ENCODE measurements at places on chromosomes 7 and 10. TPM values are rescaled to one million over a fixed set of nuclear protein-coding genes. Genes with fewer than 3 reads are reported as not detected.

The TWIST1 gene
- 0.19 TPM for total RNA-seq

The TRA2A gene
- 25.9 TPM for total RNA-seq

The NUTM2B gene
- 0.25 TPM for total RNA-seq

The TMEM209 gene
- total RNA-seq, result 10.1 TPM

The FAM25G gene
- not detected for total RNA-seq

The GIMAP4 gene
- 15.6 TPM for total RNA-seq

The RET gene
- total RNA-seq, result 0.33 TPM

The NAT16 gene
- not detected for total RNA-seq

The JCAD gene
- 3.2 TPM for total RNA-seq

The ZNF736 gene
- total RNA-seq, result 8.2 TPM

The NEUROD6 gene
- not detected for total RNA-seq

The PNLIPRP2 gene
- total RNA-seq, result not detected

The SPDYE2B gene
- total RNA-seq, result not detected

The NKX2-3 gene
- 0.09 TPM for total RNA-seq

The GJC3 gene
- 0.09 TPM for total RNA-seq

GRCh38 chr10:119706521-119707278 is 19.1 kb upstream of the INPP5F start:
- DNase-seq, result no peak

- no peak for DNase-seq
Observed at GRCh38 chr7:81460250-81461045, 309.4 kb downstream of the HGF start.

- peak; percentile 30 for DNase-seq
Observed at GRCh38 chr7:30927040-30927439, 15.4 kb downstream of the AQP1 start.

DNA sequence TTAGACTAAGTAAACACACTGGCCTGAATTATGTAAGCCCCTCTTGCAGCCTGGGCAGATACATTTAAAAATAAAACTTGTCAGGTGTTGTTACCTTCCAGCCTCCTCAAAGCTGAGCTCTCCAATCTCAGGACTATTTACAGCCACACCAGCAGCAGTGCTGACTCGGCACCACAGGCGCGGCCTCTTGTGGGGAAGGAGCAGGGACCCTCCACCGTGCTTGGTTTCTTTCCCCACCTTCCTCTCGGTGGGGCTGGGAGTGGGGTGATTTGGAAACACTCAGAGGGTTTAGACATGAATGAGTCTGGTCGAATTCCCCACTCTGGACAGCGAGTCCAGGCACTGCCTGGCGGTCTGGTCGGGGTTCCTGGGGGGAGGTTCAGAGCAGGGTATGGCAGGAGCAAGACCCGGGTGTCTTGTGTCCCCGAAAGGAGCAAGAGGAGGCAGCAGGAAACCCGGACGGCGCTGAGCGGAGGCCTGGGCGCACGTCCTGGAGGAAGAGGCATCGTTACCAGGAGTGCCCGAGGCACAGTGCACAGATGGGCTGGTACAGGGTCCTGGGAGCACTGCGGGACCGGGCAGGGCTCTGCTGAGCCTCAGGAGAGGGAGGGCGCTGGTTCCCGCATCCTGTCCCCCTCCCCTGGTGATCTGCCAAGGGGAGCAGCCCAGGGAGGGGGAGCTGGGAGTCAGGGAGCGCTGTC is 29.2 kb upstream of the CFAP46 start:
- DNase-seq, result no peak

DNA sequence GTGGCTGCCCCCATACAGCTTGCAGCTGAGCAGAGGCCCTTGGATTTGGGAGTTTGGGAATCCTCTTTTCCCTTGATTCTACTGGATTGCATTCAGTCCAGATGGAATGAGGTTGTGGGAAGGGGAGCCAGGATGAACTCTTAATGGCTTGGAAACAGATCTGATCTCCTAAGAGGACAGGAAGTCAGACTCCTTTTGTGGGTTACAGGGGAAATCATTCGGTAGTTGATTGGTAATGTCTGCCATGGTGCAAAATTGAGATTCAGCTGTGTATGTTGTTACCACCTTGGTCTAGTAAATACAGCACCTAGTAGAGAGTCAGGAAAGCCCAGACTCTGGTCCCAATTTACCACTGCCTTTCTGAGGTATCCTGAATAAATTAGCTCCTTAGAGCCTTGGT is 144.2 kb upstream of the TNRC18 start:
- DNase-seq, result no peak

DNA sequence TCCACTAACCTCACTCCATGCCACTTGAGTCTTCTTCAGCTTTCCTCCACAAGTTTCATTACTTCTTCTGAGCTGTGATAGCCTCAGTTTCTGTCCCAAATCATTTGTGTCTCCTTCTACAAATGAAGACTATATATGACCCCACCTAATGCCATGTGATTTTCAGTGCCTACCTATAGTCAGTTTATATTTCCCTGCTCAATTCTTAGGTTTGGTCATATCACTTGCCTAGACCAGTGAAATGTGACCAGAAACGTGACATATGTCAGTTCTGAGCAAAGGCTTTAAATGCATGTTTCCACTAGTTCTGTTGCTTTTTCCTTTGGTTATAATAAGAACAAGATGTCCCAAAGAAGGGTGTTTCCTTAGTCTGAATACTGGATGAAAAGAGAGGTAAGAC is 24.6 kb upstream of the REEP3 start:
- DNase-seq, result no peak

GRCh38 chr10:95262763-95263518 is 27.9 kb downstream of the PDLIM1 start:
- DNase-seq, result no peak

DNA sequence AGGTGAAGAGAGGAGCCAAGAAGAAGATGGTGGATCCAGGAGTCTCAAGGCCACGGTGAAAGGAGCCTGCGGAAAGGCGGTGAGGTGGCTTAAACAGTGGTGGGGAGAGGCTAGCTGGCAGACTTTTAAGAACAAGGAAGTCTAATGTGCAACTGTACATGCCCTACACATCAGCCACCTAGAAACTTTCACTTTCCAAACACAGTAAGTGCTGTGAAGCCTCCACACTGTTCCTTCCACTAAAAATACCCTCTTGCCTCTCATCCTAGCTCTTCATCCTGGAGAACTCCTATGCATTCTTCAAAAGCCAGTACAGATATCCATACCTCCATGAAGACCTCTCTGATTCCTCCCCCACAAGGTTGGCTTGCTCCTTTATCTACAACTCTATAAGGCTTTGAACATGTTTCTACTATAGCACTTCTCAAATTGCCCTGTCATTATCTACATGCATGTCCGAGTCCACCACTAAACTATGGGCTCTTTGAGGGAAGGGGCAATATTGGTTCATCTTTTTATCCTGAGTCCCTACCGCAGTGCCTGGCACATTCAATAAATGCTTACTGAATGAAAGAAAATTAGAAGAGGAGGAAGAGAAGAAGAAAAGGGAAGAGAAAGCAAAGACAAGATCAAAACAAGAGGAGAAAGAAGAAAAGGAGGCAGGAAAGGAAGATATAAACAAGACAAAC is 54.2 kb downstream of the DNAJC12 start:
- DNase-seq, result no peak

DNA sequence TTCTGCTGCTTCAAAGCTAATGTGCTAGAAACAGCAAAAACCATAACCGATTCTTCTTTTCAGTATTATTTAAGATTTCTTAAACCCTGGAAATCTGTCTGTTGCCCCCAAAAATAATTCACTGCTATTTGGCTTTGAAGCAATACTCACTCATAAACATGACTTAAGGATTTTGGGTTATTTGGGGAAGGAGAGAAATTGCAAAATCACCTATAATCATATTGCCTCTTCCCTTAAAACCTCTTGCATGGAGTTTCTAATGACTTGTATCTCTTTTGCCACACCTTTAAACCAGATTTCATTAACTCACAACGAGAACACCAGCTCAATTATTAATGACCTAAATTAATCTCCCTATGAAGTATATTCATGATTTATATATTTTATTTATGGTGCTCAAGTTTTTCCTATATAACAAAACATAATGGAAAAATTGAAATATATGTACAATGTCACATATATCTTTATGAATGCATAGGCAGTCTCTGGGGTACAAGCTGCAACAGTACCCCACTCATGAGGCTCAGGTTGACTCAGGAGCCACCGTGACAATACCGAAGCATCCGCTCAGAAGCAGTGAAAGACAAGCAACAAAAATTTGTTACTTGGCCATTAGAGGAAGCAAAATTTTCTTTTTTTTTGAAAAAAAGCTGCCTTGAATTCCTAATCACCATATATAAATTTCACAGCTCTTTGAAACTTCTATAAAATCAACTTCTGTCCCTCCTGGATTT is 3.0 kb downstream of the NAMPT start:
- no peak for DNase-seq

DNA sequence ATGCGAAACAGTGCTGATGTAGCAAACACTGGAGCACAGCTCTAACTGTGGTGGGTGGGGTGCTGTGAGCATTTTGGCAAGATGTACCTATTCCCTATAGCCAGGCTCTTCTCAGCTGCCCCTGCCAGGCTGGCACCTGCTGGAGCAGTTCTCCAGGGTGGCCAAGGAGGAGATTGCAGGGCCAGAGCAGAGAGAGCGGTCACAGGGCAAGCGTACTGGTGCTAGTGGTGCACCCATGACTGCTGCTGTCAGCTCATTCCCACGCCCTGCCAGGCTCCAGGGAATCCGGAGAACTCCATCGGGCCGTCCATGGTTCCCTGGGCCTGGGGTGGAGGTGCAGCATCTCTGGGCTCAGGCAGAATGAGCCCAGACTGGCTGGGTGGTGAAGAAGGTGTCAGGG is 2.1 kb downstream of the COL13A1 start:
- DNase-seq, result no peak

GRCh38 chr10:29843143-29843542 is 208.4 kb upstream of the SVIL start:
- DNase-seq, result no peak

GRCh38 chr10:12387561-12388210 is 38.3 kb downstream of the CAMK1D start:
- no peak for DNase-seq

DNA sequence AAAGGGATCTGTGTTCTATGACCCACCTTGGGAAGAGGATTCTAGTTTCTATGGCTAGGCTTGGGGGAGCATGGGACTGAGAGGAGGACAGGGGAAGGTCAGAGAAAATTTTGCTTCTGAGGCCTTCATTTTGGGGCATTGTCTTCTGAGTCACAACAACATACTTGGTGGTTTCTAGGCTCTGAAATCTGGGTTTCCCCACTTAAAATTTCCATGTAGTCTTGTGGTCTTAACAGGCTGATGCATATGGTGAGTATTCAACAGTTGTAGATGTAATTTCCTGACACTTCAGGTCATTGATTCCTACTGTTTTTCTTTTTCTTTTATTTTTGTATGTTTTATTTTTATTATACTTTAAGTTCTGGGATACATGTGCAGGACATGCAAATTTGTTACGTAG is 88.5 kb downstream of the ANKRD7 start:
- DNase-seq, result no peak

DNA sequence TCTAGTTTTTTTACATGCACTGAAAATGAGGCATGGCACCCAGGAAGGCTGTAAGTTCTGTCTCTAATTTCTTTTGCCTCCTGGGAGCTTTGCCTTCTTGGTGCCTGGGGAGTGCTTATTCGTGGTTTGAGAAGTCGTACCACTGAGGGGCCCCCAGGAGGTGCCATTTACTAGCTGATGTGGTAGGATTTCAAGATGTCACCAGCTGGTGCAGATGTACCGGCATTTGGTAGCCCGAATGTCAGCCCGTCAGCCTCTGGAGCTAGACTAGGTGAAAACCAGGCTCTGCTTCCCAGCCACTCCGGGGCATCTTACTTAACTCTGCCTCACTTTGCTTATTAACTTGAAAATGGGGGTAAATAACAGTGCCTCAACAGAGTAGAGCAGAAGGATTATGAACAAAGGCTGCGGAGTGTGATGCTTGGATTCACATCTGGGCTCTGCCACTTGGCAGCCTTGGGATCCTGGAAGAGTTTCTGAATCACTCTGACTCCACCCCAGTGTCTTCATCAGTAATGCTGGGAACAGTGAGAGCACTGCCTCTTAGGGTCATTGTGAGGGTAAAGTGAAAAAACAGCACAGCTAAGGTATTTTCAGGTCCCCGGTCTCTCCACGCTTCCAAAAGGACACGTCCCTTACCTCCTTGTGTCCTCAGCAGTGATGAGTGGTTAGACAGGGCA is 31.4 kb upstream of the BTBD16 start:
- DNase-seq, result no peak

DNA sequence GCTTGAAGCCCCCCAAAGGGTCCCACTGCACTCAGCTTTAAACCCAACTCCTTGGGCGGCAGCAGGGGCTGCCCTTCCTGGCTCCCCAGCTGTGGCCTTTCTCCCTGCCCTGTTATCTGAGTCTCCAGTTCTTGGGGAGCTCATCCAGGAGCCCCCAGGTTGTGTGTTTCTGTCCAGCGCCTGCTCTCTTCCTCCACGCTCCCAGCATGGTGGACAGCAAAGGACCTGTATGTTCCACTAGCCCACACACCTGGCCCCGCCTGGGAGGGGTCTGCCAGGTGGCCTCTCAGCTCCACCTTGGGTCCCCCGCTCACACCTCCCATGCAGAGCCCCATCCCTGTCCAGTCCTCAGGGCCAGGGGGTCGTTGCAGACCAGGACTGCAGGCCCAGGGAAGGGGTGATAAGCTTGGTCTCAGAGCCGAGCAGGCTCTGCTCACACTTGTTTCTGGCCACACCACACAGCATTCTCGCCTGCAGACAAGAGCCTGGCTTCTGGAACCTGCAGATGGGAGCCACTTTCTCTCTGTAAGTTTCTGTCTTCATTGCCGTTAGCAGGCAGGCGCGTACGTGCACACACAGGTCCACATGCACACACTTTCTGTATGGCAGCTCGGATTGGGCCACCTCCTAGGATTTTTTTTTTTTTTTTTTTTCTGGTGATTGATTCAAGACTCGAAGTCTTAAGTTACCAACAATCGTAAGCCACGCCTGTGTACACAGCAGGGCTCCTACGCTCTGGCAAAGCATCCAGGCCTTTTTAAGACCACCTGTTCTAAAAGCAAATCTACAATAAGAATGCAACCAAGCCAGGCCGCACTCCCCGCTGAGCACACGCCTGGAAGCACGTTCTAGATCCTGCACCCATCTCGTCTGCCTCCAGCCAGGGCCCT is 104.6 kb downstream of the CYTH3 start:
- no peak for DNase-seq

DNA sequence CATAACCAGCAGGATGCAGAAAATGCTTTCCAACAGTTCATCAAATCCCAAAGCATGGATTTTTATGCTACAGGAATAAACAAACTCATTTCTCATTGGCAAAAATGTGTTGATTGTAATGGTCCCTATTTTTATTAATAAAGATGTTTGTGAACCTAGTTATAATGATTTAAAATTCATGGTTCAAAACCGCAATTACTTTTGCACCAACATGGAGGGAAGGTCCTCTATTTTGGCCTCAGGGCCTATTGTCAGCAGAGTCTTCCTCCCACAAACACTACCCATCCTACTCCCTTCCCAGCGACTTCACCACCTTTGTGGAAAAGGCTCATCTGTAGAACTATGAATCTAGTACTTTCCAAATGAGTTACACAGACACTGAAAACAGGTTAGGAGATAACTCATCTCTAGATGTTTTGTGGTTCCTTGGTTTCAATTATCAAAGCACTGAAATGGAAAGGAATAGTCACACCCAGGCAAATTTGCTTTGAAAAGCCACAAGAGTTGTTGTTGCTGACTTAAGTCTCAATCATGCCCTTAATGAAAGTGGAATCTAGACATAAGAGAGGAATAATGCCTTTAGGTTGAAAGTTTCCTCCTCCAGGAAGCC is 59.4 kb upstream of the FRMD4A start:
- no peak for DNase-seq

Data from liver (tissue), 10 donors.